ENCODE measurements at places on chromosomes 16 and 17.
A peak's percentile ranks its signal among the peaks of the same experiment; 100 is the strongest.

DNA sequence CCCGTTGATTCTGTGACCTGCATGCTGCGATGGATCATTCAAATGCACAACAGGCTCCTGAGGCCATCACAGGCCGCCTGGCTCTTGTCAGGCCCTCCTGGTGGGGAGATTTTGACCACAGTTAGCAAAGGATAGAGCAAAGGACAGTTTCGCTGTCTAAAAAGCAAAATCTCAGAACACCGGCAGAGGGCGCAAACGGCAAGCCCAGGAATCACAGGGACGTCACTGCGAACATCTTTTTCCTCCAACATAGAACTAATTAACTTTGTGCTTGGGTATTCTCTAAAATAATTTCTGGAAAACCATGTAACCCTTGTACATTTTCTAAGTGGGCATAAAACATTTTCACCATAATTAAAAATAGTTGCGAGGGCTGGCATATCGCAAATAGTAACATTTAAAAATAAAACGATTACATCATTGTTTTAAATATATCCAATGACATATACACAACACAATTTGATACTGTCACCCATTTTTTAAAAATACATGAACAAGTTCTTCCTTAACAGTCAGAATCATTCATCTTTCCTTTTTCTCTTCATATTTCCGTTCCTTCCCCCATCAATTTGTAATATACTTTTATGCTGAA lies 19.7 kb upstream of the SLC47A1 start:
- DNase-seq, result peak; percentile 86

DNA sequence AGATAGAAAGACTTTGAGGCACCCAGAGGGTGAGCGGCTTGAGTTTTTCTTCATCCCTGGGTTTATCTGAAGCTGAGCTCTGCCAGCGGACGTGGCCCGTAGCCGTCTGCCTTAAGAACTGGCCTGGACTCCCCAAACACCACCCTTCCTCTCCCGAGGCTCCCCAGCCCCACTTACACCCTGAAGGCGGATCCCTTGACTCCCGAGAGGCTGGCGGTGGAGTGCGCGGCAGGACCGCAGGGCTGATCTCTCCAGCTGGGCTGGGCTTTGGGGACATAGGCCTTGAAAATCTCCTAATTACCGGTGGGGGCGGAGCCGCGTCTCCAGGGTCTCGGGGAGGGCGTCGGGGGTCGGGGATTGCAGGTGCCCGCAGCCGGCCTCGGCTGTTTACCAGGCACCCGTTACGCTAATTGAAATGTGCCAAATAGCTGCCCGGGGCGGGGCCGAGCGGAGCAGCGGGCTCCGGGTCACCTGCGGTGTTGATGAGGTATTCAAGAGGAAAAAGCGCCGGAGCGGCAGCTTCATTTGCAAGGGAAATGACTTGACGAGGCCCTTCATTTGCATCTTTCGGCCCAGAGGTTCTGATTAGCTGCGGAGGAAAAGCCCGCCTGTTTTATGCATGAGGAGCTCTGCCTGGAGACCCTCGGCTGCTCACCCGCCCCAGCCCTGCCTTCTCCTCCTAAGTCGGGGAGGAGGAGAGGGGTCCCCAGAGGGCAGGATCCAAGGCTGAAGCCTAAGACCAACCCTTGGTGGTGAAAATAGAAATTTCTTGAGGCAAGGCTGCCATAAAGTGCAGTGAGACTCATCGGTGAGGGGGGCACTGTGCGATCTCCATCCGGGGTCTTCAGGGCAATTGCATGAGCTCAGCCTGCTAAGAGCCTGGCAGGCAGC lies 100.7 kb downstream of the MGAT5B start:
- peak; percentile 79 for DNase-seq

- no peak for DNase-seq
Observed at GRCh38 chr16:82134846-82135245, 35.2 kb downstream of the MPHOSPH6 start.

DNA sequence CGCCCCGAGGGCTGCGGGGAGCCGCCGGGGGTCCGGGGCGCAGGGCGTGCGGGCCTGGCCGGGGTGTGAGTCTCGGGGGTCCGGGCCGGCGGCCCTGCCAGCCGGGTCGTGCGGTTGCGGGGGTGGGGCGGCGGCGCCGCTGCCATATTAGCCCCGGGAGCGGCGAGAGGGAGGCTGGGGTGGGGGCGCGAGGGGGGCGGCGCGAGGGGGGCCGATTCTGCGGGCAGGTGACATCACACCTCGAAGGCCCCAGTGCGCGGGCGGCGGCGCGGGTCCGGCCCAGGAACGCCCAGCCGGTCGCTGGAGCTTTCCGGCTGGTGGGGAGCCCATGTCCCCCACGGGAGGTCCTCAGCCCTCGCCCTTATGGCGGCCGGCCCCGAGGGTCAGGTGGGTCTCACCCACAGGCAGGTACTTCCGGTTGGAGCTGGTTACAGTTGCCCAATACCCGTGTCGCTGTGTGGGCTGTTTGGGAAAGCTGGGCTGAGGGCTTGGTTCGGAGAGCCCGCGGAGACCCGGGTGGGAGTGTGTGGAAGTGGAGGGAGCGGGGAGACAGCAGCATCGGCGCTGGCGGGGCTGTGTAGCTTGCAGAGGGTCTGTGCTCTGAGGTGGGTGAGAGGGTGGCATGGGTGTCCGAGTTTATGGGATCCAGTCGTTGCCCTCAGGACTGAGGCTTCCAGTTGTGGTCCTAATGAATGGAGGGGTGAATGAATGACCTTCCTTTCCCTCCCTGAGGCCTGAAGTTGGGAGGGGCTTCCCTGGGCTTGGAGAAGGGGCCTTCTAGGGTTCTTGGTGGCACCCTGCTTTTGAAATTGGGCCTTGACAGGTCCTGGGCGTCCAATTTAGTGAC lies 804 bp downstream of the ATP6V0C start:
- peak; percentile 79 for DNase-seq

GRCh38 chr16:88508868-88509748 lies 56.0 kb downstream of the ZFPM1 start:
- DNase-seq, result no peak

DNA sequence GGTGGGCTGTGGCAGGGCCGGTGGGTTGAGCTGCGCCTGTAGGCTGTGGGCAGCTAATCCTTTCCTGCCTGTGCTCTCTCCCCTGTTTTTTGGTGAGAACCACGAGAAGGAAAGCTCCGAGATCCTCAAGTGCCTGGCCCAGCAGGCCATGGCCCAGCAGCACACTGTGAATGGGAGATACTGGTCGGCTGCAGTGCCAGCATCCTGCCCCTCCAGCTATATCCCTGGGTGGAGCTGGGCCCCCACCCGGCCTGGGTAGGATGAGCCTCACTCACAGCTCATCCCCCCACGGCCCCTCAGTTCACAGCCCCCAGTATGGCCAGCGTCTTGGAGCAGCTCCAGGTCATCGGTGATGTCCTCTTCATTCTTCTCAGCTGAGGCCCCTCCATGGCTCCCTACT lies 164.4 kb upstream of the ZNF267 start:
- DNase-seq, result no peak

DNA sequence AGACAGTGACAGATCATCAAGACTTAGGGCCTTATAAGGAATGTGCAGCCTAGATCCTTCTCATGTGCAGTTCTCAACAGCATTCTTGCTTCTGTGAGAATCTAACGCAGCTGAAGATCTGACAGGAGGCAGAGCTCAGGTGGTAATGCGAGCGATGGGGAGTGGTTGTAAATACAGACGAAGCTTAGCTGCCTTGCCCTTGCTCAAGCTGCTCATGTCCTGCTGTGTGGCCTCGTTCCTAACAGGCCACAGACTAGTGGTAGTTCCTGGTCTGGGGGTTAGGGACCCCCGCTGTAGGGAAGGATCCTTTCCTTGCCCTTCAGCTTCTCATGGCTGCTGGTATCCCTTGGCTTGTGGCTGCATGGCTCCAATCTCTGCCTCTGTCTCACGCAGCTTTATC lies 10.3 kb upstream of the NTN1 start:
- DNase-seq, result no peak

- DNase-seq, result no peak
Observed at GRCh38 chr16:6193718-6194117, 1096.1 kb upstream of the EEF2KMT start.

GRCh38 chr16:24973809-24974461 lies 41.2 kb downstream of the ARHGAP17 start:
- no peak for DNase-seq

DNA sequence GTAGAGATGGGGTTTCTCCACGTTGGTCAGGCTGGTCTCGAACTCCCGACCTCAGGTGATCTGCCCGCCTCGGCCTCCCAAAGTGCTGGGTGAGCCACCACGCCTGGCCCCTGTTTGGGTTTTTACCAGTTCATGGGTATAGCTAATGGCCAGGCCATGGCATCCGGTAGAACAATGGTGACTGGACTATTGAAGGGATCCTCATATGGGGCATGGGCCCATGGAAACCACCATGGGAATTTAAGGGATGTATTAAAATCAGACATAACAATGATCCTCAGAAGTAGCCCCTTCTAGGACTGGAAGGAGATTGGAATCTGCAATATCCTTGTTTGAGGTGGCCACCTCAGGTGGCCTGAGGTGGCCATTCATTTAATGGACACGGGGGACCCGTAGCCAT lies 17.5 kb upstream of the GUCY2D start:
- DNase-seq, result no peak

DNA sequence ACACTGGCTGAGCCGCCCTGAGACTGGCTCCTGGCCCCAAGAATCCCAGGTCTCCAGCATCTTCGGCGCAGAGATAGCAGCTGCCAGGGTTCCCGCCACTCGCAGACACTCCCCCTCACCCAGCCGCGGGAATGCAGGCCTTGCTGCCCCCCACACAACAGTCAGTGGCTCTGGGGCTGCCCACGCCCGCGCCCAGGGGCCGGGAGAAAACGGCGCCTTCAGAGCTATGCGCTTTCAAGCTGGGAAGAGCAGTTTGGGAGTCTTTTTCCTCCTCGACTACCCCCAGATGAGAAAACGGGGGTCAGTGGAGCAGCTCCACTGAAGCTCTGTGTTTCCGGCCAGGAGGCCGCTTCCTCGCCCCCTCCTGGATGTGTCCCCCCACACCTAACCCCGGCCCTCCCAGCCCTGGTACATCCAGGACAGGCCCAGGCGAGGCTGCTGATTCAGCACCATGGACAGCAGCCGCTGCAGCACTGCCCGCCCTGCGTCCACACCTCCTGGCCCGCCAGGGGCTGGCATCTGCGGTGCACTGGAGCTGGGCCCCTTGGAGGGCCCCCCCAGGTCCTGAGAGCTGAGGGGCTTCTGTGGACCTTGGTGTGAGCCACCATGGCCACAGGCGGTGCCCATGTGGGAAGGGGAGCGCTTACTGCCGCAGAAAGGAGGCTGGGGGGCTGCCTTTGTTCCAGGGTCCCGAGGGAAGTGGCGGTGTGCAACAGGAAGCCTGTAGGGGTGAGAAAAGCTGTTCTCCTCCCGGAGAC lies 35.7 kb downstream of the CACNA1H start:
- DNase-seq, result peak; percentile 81
